ENCODE measurements at places on chromosomes 1 and 21.

GRCh38 chr1:33719771-33720670 is 143.9 kb upstream of the HMGB4 start:
- no peak for DNase-seq

- DNase-seq: no peak
Observed at GRCh38 chr1:218376722-218377121, 31.6 kb downstream of the TGFB2 start.

- no peak for DNase-seq
Observed at GRCh38 chr1:12174924-12175810, 8.4 kb downstream of the TNFRSF1B start.

GRCh38 chr1:81598623-81599022 is 202.1 kb upstream of the ADGRL2 start:
- no peak for DNase-seq

GRCh38 chr21:35257413-35257812 is 208.3 kb upstream of the RUNX1 start:
- DNase-seq: no peak

DNA sequence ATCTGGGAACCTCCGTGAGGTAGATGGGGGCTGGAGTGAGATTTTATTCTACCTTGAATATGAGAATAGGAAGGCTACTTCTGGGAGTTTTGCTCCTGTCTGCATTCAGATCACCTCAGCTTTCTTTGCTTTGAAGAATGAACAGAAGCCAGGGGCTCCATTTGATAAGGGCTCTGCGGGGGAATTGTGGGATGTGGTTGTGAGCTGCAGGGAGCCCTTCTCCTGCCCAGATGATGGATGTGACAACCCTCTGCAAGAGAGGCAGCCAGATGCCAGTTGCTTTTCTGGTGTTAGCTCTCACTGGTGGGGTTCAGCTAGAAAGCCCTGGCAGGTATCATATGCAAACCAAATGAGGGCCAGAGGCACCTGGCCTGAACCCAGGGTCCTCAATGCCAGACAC is 21.5 kb downstream of the IER5 start:
- DNase-seq: no peak

- no peak for DNase-seq
Observed at GRCh38 chr1:37762516-37762915, 2.4 kb downstream of the EPHA10 start.

DNA sequence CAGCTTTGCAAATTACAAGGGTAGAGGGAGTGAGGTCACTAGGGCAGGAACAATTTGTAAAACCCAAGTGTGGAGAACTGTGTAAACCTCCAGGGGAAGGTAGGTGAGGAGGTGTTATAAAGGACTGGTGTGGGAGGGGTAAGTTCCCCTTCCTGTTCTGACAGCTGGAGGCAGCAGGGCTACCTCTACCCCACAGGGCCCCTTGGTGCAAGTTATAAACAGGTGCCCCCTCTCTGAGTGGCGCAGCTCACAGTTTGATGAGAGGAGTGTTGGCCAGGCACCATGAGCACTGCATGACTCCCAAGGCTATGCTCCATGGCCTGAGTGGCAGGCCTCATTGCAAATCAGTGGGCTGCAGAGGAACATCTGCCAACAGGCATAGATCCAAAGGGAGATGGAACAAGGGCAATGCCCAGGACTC is 41.0 kb downstream of the MFSD2A start:
- no peak for DNase-seq

- DNase-seq: no peak
Observed at GRCh38 chr1:54016343-54017282, 1.4 kb downstream of the LDLRAD1 start.

DNA sequence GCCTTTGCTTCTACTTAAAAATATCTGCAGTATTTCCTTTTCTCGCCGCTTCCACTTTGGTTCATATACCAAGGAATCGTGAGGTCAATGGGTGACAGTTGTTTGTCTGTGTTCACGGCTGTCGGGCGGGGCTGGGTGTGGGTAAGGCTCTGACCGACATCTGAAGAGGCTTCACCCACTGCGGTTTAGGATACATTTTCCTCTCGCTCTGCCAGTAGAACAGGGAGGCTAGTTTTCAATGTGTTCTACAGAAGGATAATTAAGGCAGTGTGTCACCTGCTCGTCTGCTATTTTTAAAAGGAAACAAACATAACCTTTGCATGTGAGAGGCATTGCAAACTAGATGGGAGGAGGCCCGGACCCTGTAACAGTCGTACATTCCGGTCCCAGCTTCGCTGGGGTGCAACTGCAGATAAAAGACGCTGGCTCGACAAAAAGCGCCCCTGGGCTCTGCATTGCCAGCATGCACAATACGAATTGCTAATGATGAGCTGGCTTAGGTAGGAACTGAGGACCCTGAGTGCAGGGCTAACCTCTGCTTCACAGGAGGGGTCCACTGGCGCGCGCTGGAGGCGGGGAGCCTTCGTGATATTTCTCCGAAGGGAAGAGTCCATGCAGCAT is 8.5 kb upstream of the ERG start:
- no peak for DNase-seq

DNA sequence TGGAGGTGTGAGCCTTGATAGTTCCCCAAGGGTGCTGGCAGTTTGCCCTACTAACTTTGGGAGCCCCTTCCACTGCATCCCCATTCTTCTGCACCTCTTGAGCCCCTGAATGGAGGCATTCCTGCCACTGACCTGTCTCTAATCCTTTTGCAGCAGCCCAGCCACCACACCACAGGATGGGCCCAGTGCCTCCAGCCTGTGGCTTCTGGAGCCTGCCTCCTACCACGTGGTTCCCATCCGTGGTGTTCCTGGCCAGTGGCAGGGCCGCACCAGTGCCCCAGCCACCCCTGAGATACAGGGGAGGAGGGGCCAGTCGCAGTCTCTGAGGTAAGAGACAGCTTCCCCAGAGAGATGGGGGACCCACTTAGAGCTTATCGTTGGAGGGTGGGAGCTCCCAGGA is 14.4 kb downstream of the INAVA start:
- DNase-seq: no peak

DNA sequence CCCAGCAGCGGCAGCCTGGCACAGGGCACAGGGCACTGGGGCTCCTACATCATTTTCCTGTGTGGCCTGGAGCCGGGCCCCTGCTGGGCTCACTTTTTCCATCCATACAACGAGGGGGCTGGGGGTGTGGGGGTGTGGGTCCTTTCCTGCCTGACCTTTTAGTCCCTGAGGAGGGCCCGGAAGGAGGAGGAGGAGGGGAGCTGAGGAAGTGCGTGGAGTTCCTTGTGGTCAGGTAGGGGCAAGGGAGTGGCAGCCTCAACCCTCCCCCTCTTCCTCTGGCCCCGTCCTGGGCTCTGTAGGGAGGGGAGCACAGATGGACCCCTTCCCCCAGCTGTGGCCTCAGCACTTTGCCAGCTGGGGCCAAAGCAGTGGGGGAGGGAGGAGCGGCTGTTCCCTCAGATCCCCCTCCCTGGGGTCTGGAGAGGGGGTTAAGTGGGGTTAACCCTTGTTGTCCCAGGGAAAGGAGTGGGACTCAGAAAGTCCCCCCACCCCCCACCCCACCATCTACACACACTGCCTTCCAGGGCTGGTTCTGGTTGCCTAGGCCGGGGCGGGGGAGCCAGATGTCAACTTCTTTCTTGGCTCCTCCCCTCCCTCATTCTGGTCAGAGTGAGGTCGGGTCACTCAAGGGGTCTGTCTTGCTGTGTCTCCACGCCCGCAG is 5.7 kb downstream of the NTRK1 start:
- DNase-seq: no peak

DNA sequence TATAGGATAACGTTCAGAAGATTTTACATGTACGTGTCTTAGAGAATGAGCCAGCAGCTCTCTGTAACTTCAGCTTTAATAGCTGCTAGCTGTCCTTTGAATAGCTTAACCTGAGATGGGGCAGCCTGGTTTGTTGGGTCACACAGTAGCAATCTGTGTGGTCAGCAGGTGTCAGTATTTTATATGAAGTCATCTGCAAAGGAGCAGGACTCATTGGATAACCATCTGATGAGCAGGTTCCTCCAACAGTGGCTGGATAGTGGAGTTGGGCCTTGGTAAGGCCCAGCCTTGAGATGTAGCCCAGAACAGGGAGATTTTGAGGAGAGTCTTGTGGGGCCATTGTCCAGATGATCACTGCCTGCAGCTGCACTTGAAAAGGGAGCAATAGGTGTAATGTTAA is 6.4 kb downstream of the GSTM5 start:
- DNase-seq: no peak

GRCh38 chr1:47578721-47579419 is 141.0 kb downstream of the FOXD2 start:
- no peak for DNase-seq

DNA sequence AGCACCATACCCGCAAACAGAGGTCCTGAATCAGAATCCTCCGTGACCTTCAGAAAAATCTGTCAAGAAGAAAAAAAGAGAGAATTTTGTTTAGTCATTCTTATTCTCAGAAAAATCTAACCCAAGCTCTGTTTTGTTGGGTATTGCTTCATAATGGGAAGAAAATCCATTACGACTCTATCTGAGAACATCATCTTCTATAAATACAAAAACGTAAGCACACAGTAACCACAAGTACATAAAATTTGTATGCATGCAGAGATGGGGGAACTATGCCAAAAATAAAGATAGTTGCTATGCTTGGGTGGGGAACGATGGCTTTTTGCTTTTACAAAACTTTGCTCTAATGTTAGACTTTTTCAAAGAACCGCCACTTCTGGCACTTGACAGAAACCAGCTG is 84.2 kb downstream of the ABCA4 start:
- no peak for DNase-seq

DNA sequence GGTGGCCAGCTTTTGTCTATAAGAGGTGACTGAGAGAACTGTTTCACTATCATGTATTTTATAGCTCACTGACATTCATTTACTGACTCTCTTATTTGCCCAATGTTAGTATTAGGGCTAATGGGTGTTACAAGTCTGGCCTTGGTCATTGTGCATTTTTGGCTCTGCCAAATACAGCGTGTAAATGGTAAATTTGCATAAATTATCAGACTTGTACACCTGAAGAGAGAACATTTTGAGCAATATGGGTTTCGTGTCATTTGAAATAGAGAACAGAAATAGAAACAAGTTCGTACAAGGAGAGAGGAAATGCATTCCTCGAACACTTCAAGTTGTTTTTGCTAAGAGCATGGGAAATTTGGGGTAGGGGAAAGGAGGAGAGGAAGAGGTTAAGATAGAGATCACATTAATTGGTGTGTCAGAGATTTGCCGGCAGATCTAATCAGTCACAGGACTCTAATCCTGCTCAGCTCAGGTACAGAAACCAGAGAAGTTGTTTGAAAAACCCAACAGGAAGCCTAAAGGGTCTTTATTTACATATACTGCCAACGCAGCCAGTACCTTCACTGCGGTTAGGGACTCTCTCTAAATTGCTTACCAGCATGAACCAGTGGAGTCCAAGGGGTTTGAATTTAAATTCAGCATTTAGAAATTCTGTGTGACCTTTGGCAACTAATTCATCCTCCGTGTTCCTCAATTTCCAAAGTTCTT is 261.5 kb downstream of the GPATCH2 start:
- no peak for DNase-seq

DNA sequence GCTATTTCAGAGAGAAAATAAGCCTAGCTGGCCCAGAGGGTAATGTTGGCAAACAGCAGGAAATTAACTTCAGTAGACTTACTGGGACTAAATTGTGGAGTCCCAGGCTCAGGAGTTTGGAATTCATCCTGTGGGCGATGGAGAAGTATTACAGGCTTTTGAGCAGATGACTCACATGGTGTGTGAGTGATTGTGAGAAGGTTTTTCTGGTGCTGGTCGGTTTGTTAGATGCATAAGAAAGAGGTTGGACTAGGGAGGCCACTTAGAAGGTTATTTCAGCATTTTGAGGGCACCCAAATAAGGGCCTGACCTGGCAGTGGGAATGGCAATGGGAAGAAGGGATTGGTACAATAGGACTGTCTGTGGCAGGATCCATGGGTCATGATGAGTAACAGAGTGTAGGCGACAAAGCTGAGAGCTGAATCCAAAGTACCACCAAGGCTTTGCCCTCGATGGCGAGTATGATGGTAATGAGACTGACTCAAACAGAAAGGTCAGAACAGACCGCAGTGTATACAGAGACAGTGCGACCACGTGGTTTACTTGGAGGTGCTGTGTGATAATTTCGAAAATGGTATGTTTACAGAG is 69.2 kb upstream of the KIF26B start:
- no peak for DNase-seq

GRCh38 chr1:91948501-91949355 is 473 bp upstream of the BRDT start:
- no peak for DNase-seq

- DNase-seq: no peak
Observed at GRCh38 chr1:188782220-188782841, 1695.3 kb downstream of the BRINP3 start.

DNA sequence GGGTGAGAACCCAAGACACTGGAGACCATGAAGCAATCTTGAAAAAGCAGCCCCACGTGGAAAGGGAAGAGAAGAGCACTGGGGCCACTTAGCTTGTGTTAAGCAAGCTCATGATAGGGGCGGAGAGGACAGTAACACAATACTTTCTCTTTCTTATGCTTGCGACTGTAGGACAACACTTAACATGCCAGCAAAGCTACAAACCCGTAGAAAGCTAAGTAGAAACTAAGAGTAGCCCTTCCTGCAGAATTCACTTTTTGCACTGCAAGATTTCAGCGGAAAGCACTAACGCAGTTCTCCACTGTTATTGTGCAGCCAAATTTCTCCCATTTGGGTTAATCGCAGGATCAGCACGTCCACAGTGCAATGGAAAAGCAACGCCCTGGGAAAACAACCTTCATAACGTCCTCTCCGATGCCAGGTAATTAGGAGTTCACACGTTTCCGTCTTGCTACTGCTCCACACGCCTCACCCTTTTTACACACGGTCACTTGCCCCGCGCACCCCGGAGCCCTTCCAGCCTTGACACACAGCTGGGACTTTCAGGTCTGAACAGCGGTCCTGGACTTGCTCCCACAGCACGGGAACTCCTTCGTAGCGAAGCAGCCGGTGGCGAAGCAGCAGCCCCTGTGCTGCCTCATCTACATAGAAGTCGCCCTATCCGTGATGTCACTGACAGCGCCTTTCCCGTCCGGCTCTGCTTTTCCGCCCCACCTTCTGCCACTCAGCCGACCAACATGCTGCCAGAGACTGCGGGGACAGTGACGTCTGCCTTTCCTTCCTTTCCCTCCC is 148.6 kb downstream of the PPIAL4G start:
- DNase-seq: peak; percentile 87

GRCh38 chr1:172977296-172978017 is 73.3 kb downstream of the TNFSF18 start:
- DNase-seq: no peak

GRCh38 chr1:17069452-17070162 is 15.8 kb upstream of the SDHB start:
- no peak for DNase-seq

- no peak for DNase-seq
Observed at GRCh38 chr1:111980686-111981085, 8.8 kb downstream of the KCND3 start.

DNA sequence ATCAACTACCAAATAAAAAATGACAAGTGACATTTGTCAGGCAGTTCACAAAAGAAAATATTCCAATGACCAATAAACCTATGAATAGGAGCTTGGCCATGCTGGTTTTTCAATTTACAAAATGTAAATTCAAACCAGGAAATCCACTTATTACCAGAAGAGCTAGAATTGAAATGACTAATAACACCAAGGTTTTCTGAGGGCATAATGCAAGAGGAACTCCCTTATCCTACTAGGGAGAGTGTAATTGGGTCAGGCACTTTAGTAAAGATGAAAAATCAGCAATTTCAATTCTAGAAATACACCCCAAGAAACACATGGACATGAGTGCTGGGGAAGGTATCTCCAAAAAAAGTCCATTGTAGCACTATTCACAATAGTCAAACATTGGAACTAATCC is 16.7 kb upstream of the TIAM1 start:
- DNase-seq: no peak

- no peak for DNase-seq
Observed at GRCh38 chr1:233406339-233406960, 78.9 kb downstream of the MAP3K21 start.

- DNase-seq: no peak
Observed at GRCh38 chr1:57066980-57067610, 101.3 kb upstream of the C8B start.
